Activated CD8-positive, alpha-beta T cell treated with anti-CD3 and anti-CD28 coated beads, Interleukin-2, amount 10 ng/mL, durations not matched to agents 7 days and 5 days (primary cell): ENCODE measurements at places on chromosomes 12 and 14. TPM values are rescaled to one million over a fixed set of nuclear protein-coding genes. Genes with fewer than 3 reads are reported as not detected.

GRCh38 chr12:128269181-128269591, 2.2 kb downstream of the TMEM132C start:
- H3K4me3 ChIP-seq, result no peak overlapping the region
- peaks cover 1% of the 10 kb centered on the region for H3K36me3 ChIP-seq
- H3K4me1 ChIP-seq, result no peaks in the 10 kb centered on the region
- peaks cover 32% of the 10 kb centered on the region for H3K27me3 ChIP-seq

- H3K36me3 ChIP-seq, result no peaks in the 10 kb centered on the region
- H3K27me3 ChIP-seq, result peaks cover 13% of the 10 kb centered on the region
- no peak for DNase-seq
- H3K27ac ChIP-seq, result no peak overlapping the region
- H3K4me1 ChIP-seq, result no peaks in the 10 kb centered on the region
These were observed 185.6 kb downstream of the DICER1 start for GRCh38 chr14:94971750-94972149.

DNA sequence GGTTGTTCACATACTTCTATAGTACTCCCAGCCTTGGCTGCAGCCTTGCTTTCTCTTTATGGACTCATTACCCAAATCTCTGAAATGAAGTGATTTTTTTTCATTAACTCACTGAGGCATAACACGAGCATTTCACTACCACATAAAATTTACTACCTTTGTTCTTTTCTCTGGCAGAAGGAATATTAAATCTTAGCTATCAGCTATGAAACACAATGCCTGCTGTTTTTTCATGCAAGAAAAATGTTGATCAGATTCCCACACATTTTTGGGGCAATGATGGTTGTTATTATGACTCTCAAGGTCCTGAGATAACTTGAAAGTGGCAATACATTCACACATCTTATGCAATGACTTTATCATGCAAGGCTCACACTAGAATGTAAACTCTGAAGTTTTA, 225.3 kb upstream of the ATP2B1 start:
- no peak overlapping the region for H3K4me3 ChIP-seq
- H3K27ac ChIP-seq, result no peak overlapping the region
- no peak for DNase-seq

DNA sequence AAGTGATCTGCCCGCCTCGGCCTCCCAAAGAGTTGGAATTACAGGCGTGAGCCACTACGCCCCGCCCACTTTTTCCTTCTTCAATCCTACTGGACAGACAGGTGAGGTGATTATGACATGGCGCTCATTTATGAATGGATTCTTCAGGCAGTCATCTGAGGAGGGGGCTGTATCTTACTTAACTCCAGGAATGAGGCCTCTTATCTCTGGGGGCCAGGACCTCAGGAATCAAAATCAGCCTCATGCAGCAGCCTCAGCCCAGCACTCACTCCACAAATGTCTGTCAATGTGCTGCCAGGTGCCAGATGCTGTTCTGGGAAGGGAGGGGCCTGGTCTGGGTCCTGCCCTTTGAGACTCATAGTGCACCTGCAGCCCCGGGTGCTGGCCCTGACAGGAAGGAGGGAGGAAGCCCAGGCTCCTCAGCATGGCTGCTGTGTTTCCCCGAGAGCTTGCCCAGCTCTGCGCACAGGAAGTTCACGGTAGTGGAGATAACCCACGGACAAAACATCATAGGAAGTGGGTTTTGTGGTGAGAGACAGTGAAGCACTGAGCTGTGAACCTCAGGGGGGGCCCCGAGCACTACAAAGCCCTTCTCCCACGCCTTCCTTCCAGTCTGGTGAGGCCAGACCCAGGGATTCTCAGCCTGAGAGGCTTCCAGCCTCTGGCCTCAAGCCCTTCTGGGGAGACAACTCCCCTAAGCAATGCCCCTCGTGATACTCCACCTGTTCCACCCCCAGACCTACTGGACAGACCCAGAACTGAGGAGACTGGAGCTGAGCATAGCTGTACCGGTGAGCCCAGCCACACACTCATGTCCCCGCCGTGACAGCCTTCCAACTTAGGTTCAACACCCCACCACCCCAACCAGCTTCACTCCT, 22.3 kb downstream of the GALNT6 start:
- peaks cover 73% of the 10 kb centered on the region for H3K36me3 ChIP-seq
- DNase-seq, result peak; percentile 95
- peak overlapping the region; percentile 94 for H3K27ac ChIP-seq
- peaks cover 57% of the 10 kb centered on the region for H3K4me1 ChIP-seq
- no peaks in the 10 kb centered on the region for H3K27me3 ChIP-seq
- H3K4me3 ChIP-seq, result peak overlapping the region; percentile 71

DNA sequence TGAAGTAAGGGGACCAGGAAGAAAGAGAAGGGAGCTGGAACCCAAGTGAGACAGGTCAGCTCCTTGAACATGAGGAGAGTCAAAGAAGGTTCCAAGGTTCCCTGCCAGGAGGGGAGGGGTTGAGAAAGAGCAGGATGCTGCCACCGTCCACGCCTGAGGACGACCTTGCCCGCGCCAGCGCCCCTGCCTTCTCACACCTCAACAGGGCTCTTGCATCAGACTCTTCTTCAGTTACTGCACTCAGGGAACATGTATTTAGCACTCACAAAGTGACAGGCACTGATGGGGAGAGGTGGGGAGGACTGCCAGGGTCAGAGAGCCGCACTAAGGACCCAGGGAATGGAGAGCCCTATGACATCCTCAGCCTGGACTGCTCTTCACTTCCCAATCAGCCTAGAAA, 102.1 kb upstream of the NUDT4 start:
- H3K4me3 ChIP-seq, result no peak overlapping the region
- DNase-seq, result no peak
- H3K27me3 ChIP-seq, result no peaks in the 10 kb centered on the region
- H3K36me3 ChIP-seq, result no peaks in the 10 kb centered on the region
- no peak overlapping the region for H3K27ac ChIP-seq

Gene TNFAIP2
- 0.71 TPM for total RNA-seq

Gene GPR84
- total RNA-seq, result 0.32 TPM

Gene FBXL14
- total RNA-seq, result 28.9 TPM
